Pancreas (tissue), 10 donors: ENCODE measurements at places on chromosomes 1 and 21. TPM values are rescaled to one million over a fixed set of nuclear protein-coding genes. Genes with fewer than 3 reads are reported as not detected.

ECM1 gene
- 6.1 TPM for polyA plus RNA-seq

DRAXIN gene
- under 0.01 TPM for polyA plus RNA-seq

DNA sequence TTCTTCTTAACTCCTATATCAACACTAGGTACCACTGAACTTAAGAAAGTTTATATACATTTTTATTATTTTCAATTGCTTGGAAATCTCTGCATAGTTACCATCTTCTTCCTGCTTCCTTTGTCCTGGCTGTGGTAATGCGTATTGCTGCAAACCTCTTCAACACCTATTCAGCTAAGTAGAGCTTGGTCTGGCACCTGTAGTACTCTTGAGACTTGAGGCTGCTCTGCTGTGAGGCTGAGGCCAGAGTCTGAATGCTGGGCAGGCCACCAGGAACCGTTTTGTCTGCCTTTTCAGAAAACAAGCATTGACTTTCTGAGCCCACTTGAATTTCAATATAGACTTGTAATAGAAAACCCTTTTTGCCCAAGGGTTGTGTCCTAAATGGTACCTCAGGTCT lies 52.0 kb upstream of the RGS2 start:
- H3K4me1 ChIP-seq, result no peaks in the 10 kb centered on the region
- H3K36me3 ChIP-seq, result no peaks in the 10 kb centered on the region
- H3K27ac ChIP-seq, result no peak overlapping the region
- H3K4me3 ChIP-seq, result no peak overlapping the region

DNA sequence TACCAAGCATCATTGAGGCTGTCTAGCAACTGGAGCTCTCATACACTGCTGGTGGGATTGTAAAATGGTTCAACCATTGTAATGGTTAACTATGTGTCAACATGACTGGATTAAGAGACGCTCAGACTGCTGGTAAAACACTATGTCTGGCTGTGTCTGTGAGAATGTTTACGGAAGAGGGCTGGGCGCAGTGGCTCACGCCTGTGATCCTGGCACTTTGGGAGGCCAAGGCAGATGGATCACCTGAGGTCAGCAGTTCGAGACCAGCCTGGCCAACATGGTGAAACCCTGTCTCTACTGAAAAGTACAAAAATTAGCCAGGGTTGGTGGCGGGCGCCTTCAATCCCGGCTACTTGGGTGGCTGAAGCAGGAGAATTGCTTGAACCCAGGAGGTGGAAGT lies 4.8 kb upstream of the FCRLA start:
- no peaks in the 10 kb centered on the region for H3K27me3 ChIP-seq
- DNase-seq, result no peak
- H3K27ac ChIP-seq, result no peak overlapping the region
- no peak overlapping the region for H3K4me3 ChIP-seq
- H3K4me1 ChIP-seq, result no peaks in the 10 kb centered on the region
- H3K36me3 ChIP-seq, result no peaks in the 10 kb centered on the region

DNA sequence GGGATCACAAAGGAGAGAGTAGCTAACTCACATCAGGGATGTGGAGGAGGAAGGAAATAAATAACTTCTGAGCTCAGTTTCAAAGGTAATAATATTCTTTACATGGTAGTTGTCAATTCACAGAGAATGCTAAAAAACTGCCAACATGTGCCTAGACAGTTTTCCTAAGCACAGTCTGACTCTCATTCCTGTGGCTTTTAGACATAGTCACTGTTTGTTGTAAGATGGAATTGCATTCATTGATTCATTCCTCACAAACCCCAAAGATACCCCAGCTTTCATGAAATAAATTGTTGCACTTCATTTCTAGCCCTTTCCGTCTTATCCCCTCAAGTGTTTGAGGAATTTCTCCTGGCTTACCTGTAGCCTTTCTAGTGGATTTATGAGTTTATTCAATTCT lies 263.9 kb downstream of the NTNG1 start:
- no peaks in the 10 kb centered on the region for H3K36me3 ChIP-seq
- no peak for DNase-seq
- H3K27me3 ChIP-seq, result no peaks in the 10 kb centered on the region

- peaks cover 5% of the 10 kb centered on the region for H3K27me3 ChIP-seq
- H3K4me1 ChIP-seq, result no peaks in the 10 kb centered on the region
- no peak within 1 kb of the TSS for H3K4me3 ChIP-seq
- H3K27ac ChIP-seq, result no peak within 1 kb of the TSS
- H3K36me3 ChIP-seq, result no peaks in the 10 kb centered on the region
Observed at GRCh38 chr1:99264201-99265021, at the start of gene PLPPR4. TSS of gene PLPPR4 (plus strand) at chr1:99264492. CDS start at chr1:99264594, 102 bp downstream.
